ENCODE measurements at places on chromosomes 5 and 9. TPM values are rescaled to one million over a fixed set of nuclear protein-coding genes. Genes with fewer than 3 reads are reported as not detected.

The FGF10 gene
- not detected for total RNA-seq

DNA sequence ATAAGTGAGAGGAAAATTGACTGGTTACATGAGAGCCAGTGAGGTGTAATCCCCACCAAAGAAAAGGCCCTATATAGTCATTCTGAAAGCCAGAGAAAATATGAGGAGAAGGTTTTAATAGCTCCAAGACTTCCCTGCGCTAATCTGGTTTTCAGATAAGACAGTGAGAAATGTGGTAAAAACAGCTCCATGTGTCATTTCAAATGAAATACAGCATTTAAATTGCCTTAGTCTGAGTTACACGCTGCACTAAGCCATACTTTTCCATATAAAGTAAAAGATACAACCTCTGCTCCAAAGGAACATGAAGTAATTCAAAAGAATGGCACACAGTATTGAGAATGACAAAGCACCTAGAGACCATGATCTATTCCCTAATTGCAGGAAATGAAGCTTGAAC lies 378.0 kb upstream of the PDE4D start:
- DNase-seq: no peak

- no peak for DNase-seq
Observed at GRCh38 chr5:74833537-74834266, 32.5 kb downstream of the FAM169A start.

GRCh38 chr9:20307621-20308020 lies 314.7 kb downstream of the MLLT3 start:
- DNase-seq: peak; percentile 55

GRCh38 chr9:80934095-80934494 lies 755.3 kb downstream of the TLE1 start:
- DNase-seq: no peak
